ENCODE measurements at places on chromosomes 6 and 20. TPM values are rescaled to one million over a fixed set of nuclear protein-coding genes. Genes with fewer than 3 reads are reported as not detected.

Gene DLK2
- polyA plus RNA-seq: 0.72 TPM

Gene CLVS2
- polyA plus RNA-seq: 0.06 TPM

Gene ZSCAN31
- polyA plus RNA-seq: 5.1 TPM

Gene SNX21
- polyA plus RNA-seq: 8.7 TPM

Gene SGK2
- 81.9 TPM for polyA plus RNA-seq

Gene HACE1
- 7.6 TPM for polyA plus RNA-seq

Gene SIM1
- polyA plus RNA-seq: 0.38 TPM

Gene RHAG
- polyA plus RNA-seq: 0.40 TPM

Gene PNLDC1
- 0.04 TPM for polyA plus RNA-seq

Gene ADGRF5
- polyA plus RNA-seq: 5.5 TPM

Gene SIRPB2
- not detected for polyA plus RNA-seq

GRCh38 chr20:57330998-57331397, 1.4 kb downstream of the SPO11 start:
- DNase-seq: no peak

- DNase-seq: no peak
These were observed 32.1 kb downstream of the LAMA4 start for GRCh38 chr6:112221981-112222852.

DNA sequence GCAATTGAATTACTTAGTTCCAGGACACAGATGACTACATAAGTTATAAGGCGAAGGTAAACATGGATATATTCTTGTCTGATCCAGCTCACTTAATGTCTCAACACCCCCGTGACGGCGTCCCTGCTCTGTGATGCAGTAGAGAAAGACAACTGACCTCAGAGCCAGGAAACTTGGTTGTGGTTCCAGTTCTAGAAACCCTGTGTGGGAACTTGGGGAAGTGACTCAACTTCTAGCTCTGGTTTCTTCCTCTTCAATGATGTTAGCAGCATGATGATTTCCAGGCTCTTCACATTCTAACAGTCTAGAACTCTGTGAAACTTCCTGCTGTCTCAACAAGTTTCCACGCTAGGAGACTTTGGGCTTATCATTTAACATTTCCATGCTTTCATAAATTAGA, 18.4 kb downstream of the LAMA4 start:
- no peak for DNase-seq

DNA sequence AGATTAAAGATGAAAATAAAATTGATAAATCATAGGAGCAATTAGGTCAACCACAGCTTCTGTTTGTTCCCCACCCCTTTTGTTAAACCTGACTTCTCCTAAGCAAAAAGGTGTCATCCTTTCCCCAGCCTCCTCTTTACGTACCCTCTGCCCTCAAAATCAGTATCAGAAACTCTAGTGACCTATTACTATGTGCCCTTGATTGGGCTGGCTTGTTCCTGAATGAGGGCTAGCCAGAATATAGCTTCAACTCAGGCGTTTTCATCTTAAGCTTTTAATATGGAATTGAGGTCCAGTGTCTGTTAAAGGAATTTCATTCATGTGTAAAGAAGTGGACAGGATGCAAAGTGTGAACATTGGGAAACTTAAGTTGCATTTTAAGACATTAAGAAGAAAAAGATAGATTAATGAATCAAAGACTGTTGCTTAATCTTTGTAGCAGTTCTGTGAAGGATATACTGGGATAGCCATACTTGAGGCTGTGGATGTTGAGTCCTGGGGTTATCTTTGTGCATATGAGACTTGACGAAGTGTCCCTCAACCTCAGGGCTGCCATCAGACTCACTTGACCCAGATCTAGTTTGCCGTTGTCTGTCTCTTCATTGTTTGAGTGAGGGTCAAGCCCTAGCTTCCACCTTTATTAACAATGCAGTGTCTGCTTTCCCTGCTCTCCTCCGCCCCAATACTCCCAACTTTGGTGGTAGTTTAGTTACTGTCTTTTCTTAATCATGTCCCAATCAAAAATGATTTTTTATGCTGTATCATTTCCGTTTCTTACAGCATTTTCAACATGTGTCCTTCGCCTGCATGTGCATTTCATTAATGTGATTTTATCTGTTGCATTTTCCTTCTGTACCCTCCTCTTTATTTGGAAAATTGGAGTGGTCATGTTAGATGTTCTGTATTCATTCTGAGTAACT, 1.9 kb downstream of the TBPL1 start:
- DNase-seq: no peak

- DNase-seq: peak; percentile 77
These were observed 505 bp upstream of the WRNIP1 start for GRCh38 chr6:2764610-2765165.

GRCh38 chr20:49701241-49701790, 12.4 kb downstream of the B4GALT5 start:
- DNase-seq: no peak

DNA sequence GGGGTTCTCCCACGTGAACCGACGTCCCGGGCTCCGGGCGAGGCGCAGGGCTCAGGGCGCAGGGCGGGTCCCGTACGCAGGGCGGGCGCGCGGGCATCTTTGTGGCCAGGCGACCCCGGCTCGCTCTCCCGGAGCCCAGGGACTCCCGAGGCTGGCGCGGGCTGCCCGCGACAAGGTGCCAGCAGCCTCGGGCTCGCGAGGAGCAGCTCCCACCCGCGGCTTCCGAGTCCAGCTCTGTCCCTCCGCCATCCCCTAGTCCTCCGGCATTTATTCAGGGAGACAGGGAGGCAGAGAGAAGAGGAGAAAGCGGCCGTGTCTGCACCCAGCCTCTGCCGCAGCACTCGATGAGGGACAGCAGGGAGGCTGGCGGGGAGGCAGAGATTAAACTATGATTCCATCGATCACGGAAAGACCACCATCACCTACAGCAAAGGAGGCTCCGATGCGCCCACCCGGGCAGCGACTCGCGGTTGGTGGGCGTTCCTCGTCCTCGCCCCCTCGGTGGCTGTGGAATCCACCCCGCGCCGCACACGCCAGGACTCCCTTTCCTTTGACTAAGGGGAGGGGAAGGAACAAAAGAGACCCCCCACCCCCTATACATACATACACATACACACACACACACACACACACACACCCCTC, 1.1 kb downstream of the RGS17 start:
- no peak for DNase-seq

GRCh38 chr20:3041854-3042409, 1.5 kb upstream of the GNRH2 start:
- no peak for DNase-seq

DNA sequence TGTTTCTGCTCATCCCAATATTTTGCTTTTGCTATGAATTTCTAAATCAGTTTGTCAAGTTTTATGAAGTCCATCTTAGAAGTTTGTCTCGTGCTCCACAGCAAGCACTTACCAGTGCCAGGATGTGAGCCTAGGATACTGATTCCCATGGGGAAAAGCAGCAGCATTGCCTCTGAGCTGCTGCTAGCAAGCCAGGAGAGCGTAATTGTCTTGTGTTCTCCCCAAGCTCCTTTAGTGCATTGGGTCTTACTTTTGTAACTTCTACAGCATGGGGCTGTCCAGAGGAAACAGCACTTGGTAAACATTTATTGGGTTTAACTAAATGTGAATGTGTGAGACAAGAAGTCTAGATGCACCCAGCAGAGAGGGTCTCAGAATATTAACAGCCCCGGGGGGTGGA, 76.1 kb downstream of the RNF182 start:
- no peak for DNase-seq

- DNase-seq: no peak
These were observed 204.3 kb downstream of the TFAP2C start for GRCh38 chr20:56833427-56833826.

DNA sequence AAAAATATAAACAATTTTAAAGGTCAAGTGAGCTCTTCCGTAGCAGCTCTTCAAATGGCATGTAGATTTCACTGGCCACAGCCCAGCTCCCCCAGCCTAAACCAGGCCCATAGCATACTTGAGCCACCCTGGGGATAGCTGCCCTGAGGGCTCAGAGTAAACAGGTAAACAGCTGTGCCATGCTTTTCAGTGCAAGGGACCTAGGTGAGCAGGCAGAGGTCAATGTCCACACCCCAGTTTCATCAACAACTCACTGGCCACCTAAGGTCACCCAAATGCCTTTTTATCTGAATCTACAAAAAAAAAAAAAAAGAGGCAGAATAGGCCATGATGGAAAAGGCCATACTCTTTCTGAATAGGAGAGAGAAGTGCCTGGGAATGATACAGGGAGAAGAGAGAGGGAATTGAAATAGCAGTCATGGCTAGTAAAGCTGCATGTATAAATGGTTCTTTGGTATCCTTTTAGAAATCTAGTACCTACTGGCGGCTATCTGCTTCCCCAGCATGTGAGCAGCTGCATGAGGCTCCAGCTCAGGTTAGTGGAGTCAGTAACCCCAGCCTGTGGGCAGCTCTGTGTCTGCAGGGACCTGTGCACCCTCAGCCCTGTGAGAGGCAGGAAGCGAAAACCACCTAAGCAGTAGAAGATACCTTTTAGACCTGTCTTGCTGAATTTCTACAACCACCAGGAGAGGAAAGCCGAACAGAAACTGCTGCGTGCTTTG, 77.0 kb downstream of the FOXA2 start:
- DNase-seq: no peak
